GM23338 (cell line): ENCODE measurements at places on chromosomes 2 and 18. TPM values are rescaled to one million over a fixed set of nuclear protein-coding genes. Genes with fewer than 3 reads are reported as not detected.

Gene TXNDC2
- not detected in 2 replicates for total RNA-seq

Gene TEX44
- not detected in 2 replicates for total RNA-seq

Gene UGT1A4
- total RNA-seq: not detected in 2 replicates

- no peaks in the 10 kb centered on the region for H3K36me3 ChIP-seq
- peak; percentile 36 for DNase-seq
- H3K27ac ChIP-seq: no peak overlapping the region
- H3K4me3 ChIP-seq: no peak overlapping the region
Observed at GRCh38 chr2:26459991-26460612, 17.8 kb downstream of the OTOF start.

DNA sequence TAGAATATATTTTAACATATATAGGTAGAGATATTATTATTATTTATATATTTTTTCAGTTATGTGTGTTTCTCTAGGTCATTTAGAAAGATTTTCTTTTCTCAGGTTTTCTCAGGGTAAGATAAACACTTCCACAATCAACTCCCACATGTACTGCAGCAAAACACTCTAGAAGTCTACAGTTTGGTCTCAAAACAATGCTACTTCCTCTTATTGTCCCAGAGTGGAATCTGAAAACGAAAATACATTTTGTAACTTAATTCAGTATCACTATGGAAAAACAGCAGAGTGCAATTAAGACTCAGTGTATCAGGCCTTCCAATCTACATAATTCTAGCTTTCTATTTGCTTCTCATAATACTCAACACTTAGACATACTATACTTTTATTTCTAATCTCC lies 190.1 kb upstream of the SLC35G4 start:
- no peaks in the 10 kb centered on the region for H3K4me1 ChIP-seq
- no peaks in the 10 kb centered on the region for H3K27me3 ChIP-seq
- no peaks in the 10 kb centered on the region for H3K36me3 ChIP-seq

DNA sequence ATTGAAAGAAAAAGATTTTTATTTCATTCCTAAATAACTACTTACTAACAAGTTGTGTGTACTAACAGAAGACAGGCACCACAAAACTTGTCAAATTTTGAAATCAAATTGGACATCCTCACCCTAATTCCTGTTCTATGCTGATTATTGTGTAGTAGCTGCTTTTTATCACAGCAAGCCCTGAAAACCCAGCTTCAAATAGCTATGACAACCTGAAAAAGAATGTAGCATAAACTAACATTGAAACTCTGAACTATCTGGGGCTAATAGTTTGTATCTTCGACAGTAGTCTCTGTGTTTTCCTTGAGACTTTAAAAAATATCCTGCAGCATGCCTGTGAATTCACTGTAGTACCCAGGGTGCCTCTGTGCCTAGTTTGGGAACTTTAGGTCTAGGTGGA lies 122.6 kb downstream of the WDPCP start:
- no peak overlapping the region for H3K4me3 ChIP-seq

DNA sequence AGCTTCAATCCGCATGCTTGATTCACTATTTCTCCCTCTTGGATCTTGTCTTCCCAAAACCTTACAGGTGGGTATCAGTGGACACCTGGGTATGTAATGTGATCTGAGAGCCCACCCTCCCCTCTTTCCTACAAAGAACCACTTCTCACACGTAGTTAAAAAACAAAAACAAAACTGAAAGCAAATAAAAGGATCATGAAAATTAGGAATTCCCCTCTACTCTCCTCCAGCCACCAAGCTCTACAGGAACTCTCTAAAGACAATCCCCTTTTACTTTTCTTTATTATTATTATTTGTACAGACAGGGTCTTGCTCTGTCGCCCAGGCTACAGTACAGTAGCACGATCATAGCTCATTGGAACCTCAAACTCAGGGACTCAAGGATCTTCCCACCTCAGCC lies 40.8 kb upstream of the MYO1B start:
- H3K4me3 ChIP-seq: no peak overlapping the region
- H3K27ac ChIP-seq: no peak overlapping the region
- no peaks in the 10 kb centered on the region for H3K36me3 ChIP-seq
- H3K27me3 ChIP-seq: no peaks in the 10 kb centered on the region
- H3K4me1 ChIP-seq: no peaks in the 10 kb centered on the region
- DNase-seq: no peak

- no peak overlapping the region for H3K4me3 ChIP-seq
- H3K27me3 ChIP-seq: no peaks in the 10 kb centered on the region
- no peaks in the 10 kb centered on the region for H3K36me3 ChIP-seq
- H3K27ac ChIP-seq: no peak overlapping the region
- DNase-seq: no peak
Observed at GRCh38 chr2:46508759-46509158, 29.4 kb downstream of the TMEM247 start.

GRCh38 chr18:41965634-41966255 lies 10.7 kb downstream of the PIK3C3 start:
- H3K27me3 ChIP-seq: no peaks in the 10 kb centered on the region
- H3K36me3 ChIP-seq: peaks cover 14% of the 10 kb centered on the region; the same call in 1 of the 2 replicates
- no peak for DNase-seq
- H3K27ac ChIP-seq: no peak overlapping the region
- H3K4me1 ChIP-seq: no peaks in the 10 kb centered on the region

DNA sequence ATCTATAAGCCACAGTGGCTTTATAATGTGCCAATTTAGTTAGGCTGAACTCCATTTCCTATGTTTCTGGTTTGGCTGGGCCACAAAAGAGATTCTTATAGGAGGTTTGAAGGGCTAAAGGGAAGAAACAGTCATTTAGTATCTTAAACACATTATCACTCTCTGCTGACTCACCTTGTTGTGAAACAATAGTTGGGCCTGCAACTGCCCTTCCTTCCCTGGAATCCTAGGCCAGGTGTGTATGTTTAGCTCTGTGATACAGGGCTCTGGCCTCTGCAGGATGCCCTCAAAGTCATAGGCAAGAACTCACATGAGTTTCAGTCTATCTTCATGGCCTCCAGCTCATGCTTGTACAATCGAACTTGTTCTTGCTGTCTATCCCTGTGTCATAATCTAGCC lies 400.0 kb upstream of the CELF4 start:
- H3K27ac ChIP-seq: no peak overlapping the region
- no peaks in the 10 kb centered on the region for H3K27me3 ChIP-seq
- H3K36me3 ChIP-seq: no peaks in the 10 kb centered on the region
- no peak overlapping the region for H3K4me3 ChIP-seq
- DNase-seq: no peak

DNA sequence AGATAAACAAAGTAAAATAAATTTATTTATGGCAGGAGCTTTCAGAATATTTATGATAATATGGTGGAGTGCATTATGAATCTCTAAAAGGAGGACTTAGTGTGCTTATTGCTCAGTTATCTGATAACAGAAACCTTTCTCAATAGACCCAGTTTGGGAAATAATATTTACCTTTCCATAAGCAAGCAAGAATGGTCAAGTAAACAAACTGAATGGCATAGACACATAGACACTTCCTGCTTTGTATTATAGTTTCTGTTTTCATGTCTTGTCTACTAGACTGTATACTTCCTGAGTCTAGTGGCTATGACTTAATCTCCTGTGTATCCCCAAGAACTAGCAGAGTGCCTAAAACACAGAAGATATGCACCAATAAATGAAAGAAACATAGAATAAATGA lies 87.8 kb downstream of the UPP2 start:
- no peak for DNase-seq
- peaks cover 16% of the 10 kb centered on the region for H3K4me1 ChIP-seq
- no peak overlapping the region for H3K27ac ChIP-seq
- H3K27me3 ChIP-seq: no peaks in the 10 kb centered on the region
- H3K36me3 ChIP-seq: no peaks in the 10 kb centered on the region

GRCh38 chr2:166675553-166675952 lies 181.5 kb upstream of the SCN7A start:
- H3K4me1 ChIP-seq: no peaks in the 10 kb centered on the region
- DNase-seq: no peak
- H3K27me3 ChIP-seq: no peaks in the 10 kb centered on the region
- H3K27ac ChIP-seq: no peak overlapping the region
- no peaks in the 10 kb centered on the region for H3K36me3 ChIP-seq

DNA sequence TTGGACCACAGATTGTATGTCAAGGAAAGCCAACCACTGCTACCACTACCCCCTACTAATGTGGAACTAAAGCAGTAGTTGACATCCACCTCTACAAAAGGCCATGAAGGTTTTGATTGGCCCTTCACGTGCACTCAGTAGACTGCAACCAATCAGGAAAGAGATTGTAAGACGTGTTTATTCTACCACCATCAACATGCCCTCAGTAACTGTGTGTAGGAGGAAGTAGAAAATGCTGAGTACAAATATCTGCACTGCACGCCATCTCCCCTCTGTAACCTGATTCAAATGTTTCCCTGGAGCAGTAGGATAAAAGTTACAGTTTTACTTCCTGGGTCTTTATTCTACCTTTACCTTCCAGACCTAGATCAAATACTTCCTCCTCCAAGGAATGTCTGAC lies 2.9 kb upstream of the CASP10 start:
- no peak overlapping the region for H3K4me3 ChIP-seq
- H3K4me1 ChIP-seq: 0 out of 2 replicates have a peak, but pooled peaks cover 5% of the 10 kb centered on the region
- H3K27me3 ChIP-seq: no peaks in the 10 kb centered on the region
- DNase-seq: no peak
- H3K36me3 ChIP-seq: no peaks in the 10 kb centered on the region

DNA sequence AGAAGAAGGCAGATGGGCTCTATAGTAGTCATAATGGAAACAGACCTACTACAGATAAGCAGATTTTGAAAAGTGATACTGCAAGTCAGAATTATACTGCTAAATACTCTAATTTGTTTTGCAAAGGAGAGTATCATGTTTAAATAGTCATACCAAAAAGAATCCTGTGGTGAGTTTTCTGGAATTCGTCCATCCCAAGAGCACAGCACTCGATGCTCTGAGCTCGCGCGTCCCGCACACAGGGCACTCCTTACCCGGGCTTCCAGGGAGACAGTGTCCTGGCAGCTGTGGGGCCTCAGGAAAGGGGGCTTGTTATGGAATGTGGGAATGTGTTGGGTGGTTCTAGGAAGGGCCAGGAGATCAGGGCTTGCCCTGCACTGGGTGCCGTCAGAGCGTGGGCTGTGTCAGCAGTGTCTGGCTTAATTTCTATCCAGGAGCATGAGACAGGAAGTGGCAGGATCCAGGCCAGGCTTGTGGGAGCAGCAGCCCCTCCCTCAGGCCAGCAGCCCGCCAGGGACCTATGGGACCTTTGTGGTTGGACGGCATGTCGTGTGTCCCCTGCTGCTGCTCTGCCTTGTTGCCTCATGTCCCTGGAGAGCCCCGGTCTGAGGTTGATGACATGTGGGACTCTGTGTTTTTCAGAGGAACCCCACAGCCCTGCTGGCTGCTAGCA lies 193.2 kb upstream of the TPO start:
- H3K4me1 ChIP-seq: no peaks in the 10 kb centered on the region
- no peak overlapping the region for H3K4me3 ChIP-seq
- DNase-seq: no peak
- no peak overlapping the region for H3K27ac ChIP-seq
- no peaks in the 10 kb centered on the region for H3K27me3 ChIP-seq

- H3K27me3 ChIP-seq: no peaks in the 10 kb centered on the region
- H3K4me1 ChIP-seq: peaks cover 6% of the 10 kb centered on the region; the same call in 1 of the 2 replicates
- H3K4me3 ChIP-seq: no peak overlapping the region
- no peak for DNase-seq
- H3K27ac ChIP-seq: no peak overlapping the region
- H3K36me3 ChIP-seq: no peaks in the 10 kb centered on the region
Observed at GRCh38 chr2:8268172-8268783, 413.6 kb upstream of the ID2 start.

DNA sequence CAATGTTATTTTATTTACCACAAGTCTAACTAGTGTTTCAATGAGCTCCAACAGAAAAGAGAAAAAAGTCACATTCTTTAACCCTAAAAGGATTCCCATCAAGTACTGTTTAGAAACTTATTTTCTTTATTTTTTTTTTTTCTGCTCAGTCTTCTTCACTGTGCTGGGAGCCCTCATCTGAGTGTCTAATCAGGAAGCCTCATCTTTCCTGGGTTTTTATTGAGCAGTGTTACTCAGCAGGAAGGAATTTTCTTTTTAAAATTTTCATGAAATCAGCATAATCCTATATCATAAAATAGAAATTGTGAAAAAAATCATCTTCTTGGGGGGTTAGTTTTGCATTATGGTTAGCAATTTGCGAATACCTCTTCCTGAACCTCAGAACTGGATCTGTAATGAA lies 453.8 kb downstream of the CDH2 start:
- H3K4me1 ChIP-seq: peaks cover 24% of the 10 kb centered on the region
- H3K4me3 ChIP-seq: no peak overlapping the region
- H3K27me3 ChIP-seq: no peaks in the 10 kb centered on the region
- no peaks in the 10 kb centered on the region for H3K36me3 ChIP-seq
- H3K27ac ChIP-seq: no peak overlapping the region
- no peak for DNase-seq

DNA sequence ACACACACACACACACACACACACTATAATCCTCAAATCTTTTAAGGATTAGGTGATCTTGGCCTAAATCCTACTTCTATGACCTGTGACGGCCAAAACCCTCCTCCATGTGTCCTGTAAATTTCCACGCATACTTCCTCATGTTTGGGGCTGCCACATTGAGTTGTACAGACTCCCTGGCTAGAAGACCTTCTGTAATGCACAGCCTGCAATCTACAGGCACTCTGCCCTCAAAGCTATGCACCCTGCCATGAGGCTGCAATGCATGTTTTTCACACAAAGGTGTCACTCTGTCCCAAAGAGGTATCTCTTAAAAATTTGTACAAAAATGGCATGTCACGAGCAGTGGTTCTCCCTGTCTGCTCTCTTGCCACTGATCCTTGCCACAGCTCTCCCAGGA lies 26.4 kb upstream of the B4GALT6 start:
- no peak overlapping the region for H3K27ac ChIP-seq
- no peaks in the 10 kb centered on the region for H3K36me3 ChIP-seq
- peaks cover 8% of the 10 kb centered on the region for H3K4me1 ChIP-seq
